ENCODE measurements at places on chromosomes 6 and 20.
A peak's percentile ranks its signal among the peaks of the same experiment; 100 is the strongest.

- DNase-seq, result no peak
Measured at GRCh38 chr6:40138273-40138720, 204.0 kb upstream of the MOCS1 start.

- DNase-seq, result no peak
Measured at GRCh38 chr6:136752554-136752953, 39.7 kb downstream of the MAP3K5 start.

GRCh38 chr20:14336686-14337085 lies 726 bp downstream of the FLRT3 start:
- peak; percentile 34 for DNase-seq

DNA sequence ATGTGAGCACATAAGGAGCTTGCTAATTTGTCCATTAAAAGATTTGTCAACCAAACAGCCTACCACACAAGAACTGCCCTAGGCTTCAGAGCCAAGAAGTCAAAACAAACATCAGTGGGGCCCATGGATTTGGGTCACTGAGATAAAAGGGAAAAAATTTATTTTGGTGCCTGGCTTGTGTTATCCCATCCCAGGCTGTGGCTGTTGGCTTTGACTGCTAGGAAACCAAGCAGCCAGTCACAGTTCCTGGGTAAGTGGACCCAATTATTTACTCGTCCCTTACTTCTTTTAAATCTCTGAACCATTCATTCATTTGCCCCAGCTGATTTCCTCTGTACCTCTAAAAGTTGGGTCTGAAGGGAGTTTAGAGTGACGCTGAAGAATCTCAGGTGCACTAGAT lies 41.3 kb downstream of the EDN1 start:
- DNase-seq, result no peak

DNA sequence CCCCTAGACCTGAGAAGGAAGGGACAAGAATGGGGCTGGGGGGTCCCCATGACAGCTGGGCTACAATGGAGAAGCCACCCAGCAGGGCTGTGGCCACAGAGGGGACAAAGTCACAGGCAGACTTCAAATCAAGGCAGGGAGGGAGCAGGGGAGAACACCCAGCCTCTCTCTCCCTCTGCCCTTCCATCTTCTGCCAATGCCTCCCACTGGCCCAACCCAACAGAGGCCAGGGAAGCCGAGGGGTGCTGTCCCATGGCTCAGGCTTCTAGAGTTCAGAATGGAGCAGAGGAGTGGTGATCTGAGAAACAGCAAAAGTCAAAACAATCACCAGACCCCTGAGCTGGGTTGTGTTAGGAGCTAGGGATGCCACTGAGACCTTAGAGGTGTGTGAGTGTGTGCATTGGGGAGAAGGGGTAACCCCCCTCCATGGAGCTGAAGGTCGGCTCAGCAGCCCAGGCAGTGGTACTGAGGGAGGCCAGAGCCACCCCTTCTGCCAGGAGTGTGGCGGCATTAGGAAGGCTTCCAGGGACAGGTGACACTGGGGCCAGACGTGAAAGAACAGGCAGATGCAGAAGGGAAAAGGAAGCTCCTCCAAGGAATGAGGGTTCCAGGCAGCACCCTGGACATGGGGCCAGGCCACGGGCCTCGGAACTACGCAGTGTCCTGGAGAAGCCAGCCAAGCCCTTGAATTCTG lies 12.0 kb downstream of the GLP1R start:
- DNase-seq, result no peak

DNA sequence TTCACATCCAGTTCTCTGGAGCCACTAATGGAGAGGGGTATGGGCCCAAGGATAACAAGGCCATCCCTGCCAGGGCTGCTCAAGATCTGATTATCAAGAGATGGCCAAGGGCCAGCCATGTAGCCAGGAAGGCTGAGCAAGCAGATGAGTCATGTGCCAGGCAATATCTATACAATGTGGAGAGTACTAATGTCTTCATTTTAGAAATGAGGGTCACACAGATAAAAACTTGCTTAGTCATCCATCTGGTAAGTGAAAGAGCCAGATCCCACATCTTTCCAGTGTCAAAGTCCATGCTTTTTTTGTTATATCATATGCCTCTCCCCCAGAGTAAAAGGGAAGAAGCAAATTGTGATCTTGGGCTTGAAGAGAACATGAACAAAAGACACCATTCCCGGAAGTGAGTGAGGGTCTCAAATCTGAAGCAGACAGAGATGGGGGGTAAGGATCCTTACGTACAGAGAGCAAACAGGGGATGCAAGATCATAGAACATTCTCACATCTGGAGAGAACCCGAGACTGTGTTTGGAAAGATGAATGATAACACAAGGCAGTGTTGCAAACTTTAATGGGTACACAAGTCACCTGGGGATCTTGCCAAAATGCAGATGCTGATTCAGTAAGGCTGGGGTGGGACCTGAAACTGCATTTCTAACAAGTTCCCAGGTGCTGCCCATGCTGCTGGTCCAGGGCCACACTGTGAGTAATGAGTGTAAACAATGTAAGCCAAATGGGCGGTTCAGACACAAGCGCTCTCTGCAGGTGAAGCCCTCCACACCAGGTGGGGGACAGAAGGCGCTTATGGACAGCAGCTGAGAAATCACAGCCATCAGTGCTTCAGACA lies 20.0 kb upstream of the GSTA3 start:
- peak; percentile 32 for DNase-seq

GRCh38 chr6:97697456-97697855 lies 414.4 kb upstream of the MMS22L start:
- DNase-seq, result no peak

- no peak for DNase-seq
Measured at GRCh38 chr6:150075034-150075421, 6.1 kb upstream of the ULBP3 start.

DNA sequence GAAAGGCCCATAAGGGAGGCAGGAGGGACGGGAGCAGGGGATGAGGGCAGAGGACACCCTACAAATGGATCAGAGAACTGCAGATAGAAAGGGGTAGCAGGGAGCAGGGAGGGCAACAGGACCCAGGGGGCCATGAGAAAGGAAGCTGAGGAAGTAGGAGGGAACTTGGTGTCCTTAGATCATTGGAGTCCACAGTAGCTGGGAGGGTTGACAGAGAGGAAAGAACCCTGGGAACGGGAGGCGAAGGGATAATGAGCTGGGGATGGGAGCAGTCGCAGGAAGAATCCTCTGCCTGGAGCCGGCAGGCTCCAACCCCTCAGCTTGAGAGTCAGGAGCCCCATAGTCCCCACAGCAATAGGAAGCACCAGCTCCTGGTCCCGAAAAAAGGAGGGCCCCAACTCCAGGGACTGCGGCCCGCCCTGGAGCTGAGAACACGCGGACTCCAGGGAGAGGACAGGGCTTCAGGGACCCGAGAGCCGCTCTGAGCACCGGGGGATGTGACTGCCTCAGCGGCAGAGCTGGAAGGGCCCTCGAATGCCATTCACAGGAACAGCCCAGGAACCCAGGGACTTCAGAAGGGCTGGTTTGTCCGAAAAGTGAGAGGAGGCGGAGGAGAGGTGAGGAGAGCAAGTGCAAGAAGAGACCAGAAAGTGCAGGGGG lies 32.7 kb downstream of the HLA-A start:
- no peak for DNase-seq

GRCh38 chr6:85111481-85112011 lies 338.3 kb upstream of the NT5E start:
- no peak for DNase-seq

- no peak for DNase-seq
Measured at GRCh38 chr20:53448426-53448825, 145.2 kb downstream of the ZNF217 start.

DNA sequence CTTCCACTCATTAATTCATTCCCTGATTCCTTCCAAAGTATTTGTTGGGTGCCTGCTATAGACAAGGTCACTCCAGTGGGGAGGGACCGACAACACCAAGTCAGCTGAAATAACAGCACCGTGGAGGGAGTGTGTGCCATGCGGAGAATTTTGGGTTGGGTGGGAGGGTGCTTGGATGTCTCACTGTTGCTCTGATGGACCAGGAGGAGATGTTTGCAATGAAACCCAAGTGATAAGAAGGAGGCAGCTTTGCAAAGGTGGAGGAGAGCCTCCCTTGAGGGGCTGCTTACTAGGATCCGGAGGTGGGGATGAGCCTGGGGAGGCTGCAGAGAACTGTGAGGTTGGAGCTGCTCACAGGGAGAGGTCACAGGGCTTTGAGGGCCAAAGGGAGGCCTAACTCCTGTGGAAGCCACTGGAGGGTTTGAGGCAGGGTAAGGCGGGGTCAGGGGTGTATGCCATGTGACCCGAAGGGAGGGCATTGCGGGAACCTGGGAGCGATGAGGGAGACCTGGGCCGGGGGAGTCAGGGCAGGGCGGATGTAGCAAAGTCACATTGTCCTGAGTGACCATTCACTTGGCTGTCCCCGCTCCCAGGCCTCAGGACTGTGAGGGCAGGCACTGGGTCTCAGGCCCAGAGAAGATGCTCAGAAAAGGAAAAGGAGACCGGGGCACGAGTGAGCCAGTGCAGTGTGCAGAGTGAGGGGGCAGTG lies 124.5 kb downstream of the PHACTR3 start:
- no peak for DNase-seq

DNA sequence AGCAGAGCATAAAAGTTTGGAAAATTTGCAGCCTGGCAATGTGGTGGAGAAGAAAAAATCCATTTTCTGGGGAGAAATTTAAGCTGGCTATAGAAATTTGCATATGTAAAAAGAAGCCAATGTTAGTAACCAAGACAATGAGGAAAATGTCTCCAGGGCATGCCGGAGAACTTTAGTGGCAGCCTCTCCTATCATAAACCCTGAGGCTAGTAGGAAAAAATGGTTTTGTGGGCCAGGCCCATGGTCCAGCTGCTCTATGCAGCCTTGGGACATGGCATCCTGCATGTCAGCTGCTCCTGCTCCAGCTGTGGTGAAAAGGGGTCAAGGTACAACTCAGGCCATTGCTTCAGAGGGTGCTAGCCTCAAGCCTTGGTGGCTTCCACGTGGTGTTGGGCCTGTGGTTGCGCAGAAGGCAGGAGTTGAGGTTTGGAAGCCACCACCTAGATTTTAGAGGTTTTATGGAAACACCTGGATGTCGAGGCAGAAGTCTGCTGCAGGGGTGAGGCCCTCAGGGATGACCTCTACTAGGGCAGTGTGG lies 101.8 kb upstream of the SYNCRIP start:
- DNase-seq, result no peak

DNA sequence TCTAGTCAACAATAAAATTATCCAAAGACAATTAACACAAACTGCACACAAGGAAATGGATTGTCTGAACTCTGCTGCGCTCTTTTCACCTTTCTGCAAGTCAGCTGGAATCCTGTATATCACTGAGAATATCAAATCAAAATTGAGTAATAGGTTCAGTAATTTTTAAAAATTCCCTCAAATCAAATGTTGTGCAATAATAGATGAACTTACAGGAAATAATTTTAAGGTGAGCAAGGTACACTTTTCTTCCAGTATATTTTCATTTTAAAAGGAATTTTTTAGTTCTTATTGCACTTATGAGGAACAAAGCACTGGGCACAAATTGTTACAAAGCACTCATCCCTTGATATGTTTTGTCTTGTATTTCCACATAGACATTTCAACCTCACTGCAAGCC lies 1.2 kb downstream of the SAYSD1 start:
- no peak for DNase-seq

GRCh38 chr20:32296819-32297420 lies 19.5 kb downstream of the KIF3B start:
- DNase-seq, result no peak

- DNase-seq, result no peak
Measured at GRCh38 chr20:46228670-46229069, 79.6 kb downstream of the CDH22 start.

- no peak for DNase-seq
Measured at GRCh38 chr20:11101243-11101642, 427.4 kb upstream of the JAG1 start.

DNA sequence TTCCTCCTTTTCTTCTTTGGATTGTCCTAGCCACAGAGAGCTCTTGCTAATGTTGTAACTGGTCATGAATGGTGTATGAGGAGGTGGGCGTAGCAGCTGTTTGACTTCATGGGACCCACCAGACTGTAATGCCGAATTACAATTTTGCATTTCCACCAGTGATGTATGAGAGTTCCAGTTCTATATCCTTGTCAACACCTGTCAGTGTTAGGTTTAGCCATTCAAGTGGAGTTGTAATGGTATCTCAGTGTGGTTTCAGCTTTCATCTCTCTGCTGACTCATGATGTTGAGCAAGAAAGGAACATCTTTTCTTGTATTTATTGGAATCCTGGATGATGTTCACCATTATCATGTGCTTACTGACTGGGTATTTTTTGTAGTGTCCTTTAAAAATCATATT lies 5.1 kb downstream of the IGF2R start:
- DNase-seq, result no peak
